ENCODE measurements at places on chromosomes 12 and 14. TPM values are rescaled to one million over a fixed set of nuclear protein-coding genes. Genes with fewer than 3 reads are reported as not detected.

DNA sequence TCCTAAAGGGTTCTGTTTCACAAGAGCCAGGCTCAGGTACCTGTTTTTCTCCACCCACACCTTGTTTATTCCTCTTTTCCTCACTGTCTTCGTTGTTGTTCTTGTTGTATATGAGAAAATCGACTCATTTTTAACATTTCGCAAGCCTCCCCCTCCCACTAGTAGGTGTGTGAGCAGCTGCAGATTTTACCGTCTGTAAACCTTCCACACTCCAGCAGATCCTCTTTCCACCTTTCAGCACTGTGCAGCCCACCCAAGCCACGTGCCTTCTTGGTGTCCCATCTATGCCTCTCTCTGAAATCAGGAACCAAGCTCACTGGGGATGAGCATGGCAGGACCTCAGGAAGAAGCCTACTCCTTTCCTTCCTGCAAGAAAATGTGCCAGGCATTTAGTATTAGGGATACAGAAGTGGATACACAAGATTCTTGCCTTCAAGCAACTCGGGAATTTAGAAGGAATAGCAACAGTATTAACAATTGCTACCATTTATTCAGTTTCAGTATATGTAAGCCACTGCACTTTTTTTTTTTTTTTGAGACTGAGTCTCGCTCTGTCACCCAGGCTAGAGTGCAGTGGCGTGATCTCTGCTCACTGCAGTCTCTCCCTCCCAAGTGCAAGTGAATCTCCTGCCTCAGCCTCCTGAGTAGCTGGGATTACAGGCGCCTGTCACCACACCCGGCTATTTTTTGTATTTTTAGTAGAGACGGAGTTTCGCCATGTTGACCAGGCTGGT is 113.6 kb downstream of the CHST11 start:
- DNase-seq = no peak
- H3K4me3 ChIP-seq = no peak overlapping the region
- no peaks in the 10 kb centered on the region for H3K36me3 ChIP-seq

The PSME2 gene
- 86.1 TPM for total RNA-seq

The IL25 gene
- not detected for total RNA-seq

GRCh38 chr14:29893989-29894388 is 33.7 kb downstream of the PRKD1 start:
- no peaks in the 10 kb centered on the region for H3K36me3 ChIP-seq
- no peaks in the 10 kb centered on the region for H3K27me3 ChIP-seq
- no peak overlapping the region for H3K27ac ChIP-seq
- peaks cover 2% of the 10 kb centered on the region for H3K4me1 ChIP-seq

The ATP6V1D gene
- total RNA-seq = 50.3 TPM

DNA sequence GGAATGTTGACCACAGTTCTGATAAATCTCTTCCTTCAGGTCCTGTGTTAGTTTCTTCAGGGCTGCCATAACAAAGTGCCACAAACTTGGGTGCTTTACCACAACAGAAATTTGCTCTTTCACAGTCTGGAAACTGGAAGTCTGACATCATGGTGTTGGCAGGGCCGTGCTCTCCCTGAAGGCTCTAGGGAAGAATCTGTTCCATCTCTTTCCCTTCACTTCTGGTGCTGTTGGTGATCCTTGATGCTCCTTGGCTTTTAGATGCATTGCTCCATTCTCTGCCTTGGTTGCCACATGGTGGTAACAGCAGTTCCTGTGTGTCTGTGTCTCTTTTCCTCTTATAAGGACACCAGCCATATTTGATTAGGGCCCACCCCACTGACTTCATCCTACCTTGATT is 32.2 kb downstream of the HMGA2 start:
- no peaks in the 10 kb centered on the region for H3K36me3 ChIP-seq
- H3K4me1 ChIP-seq = no peaks in the 10 kb centered on the region
- no peak overlapping the region for H3K27ac ChIP-seq
- H3K4me3 ChIP-seq = no peak overlapping the region
- H3K27me3 ChIP-seq = no peaks in the 10 kb centered on the region
- no peak for DNase-seq

- H3K27ac ChIP-seq = no peak overlapping the region
- no peaks in the 10 kb centered on the region for H3K4me1 ChIP-seq
- no peaks in the 10 kb centered on the region for H3K36me3 ChIP-seq
- no peak for DNase-seq
Measured at GRCh38 chr12:87119713-87120112, 863.5 kb upstream of the MGAT4C start.

DNA sequence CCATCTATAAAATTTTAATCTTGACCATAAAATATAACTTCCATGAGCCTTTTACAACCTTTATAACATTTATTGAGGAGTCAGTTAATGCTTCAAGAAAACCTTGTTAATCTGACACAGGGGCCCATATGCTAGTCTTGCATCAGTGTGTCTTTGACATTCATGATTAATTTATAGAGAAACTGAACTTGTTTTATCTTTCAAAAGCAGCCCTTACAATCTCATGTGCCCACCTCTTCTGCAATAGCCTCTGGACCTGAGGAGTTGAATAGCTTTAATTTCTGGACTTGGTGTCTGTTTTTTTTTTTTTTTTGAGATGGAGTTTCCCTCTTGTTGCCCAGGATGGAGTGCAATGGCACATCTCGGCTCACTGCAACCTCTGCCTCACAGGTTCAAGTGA is 8.6 kb upstream of the LPCAT3 start:
- H3K27ac ChIP-seq = no peak overlapping the region
- H3K4me3 ChIP-seq = no peak overlapping the region
- DNase-seq = no peak
- H3K36me3 ChIP-seq = no peaks in the 10 kb centered on the region
- H3K27me3 ChIP-seq = no peaks in the 10 kb centered on the region

The RBM25 gene
- 79.9 TPM for total RNA-seq

The LYZ gene
- total RNA-seq = 180 TPM

The FSCB gene
- total RNA-seq = not detected

DNA sequence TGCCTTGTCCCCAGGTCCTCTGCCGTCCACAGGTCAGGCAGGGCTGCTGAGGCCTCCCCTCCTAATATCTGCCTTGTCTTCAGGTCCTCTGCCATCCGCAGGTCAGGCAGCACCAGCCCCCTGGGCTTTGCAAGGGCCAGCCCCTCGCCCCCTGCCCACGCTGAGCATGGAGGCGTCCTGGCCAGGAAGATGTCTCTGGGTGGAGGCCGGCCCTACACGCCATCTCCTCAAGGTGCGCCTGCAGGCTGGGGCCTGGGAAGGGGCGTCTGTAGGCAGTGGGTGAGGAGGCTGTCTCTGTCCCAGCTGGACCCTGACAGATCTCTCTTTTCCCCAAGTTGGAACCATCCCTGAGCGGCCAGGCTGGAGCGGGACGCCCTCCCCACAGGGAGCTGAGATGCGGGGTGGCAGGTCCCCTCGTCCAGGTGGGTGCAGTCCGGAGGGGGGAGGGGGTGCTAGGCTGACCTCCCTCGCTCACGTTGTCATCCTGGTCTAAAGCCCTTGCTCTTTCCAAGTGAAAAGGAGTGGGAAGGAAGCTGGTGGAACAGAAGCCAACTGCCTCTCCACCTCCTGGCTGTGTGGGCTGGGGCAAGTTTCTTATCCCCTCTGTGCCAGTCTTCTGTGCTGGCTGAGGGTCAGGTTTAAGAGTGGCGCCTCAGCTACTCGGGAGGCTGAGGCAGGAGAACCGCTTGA is 13.9 kb upstream of the PUS1 start:
- H3K4me1 ChIP-seq = no peaks in the 10 kb centered on the region
- no peak for DNase-seq
- no peaks in the 10 kb centered on the region for H3K27me3 ChIP-seq
- H3K4me3 ChIP-seq = no peak overlapping the region
- H3K27ac ChIP-seq = no peak overlapping the region

- peak overlapping the region; percentile 95 for H3K27ac ChIP-seq
- DNase-seq = peak; percentile 79
- no peaks in the 10 kb centered on the region for H3K36me3 ChIP-seq
- H3K4me1 ChIP-seq = no peaks in the 10 kb centered on the region
Measured at GRCh38 chr12:71662849-71663560, 643 bp downstream of the ZFC3H1 start.

The FAM181A gene
- total RNA-seq = not detected

DNA sequence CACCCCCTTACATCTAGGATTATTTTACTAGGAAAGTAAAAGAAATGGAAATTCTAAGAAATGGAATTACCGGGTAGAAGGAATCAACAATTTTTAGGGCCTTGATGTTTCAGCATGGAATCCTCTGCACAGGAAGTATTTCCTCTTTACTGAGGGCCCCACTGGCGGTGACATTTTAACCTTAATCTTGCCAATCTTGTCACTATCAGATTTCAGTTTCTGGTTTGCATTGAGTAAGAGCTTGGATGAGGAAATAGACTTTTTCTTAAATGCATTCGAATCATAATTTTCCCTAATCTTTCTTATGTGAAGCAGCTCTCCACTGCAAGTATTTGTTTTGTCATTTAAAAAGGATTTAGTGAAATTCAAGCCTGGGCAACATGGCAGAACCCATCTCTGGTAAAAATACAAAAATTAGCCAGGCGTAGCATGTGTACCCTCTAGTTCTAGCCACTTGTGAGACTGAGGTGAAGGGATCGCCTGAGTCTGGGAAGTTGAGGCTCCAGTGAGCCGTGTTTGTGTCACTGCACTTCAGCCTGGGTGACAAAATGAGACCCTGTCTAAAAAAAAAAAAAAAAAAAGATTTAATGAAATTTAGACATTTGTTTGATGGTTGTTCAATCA is 40.7 kb downstream of the TPCN1 start:
- peaks cover 2% of the 10 kb centered on the region for H3K4me1 ChIP-seq
- no peaks in the 10 kb centered on the region for H3K27me3 ChIP-seq
- H3K4me3 ChIP-seq = no peak overlapping the region
- no peaks in the 10 kb centered on the region for H3K36me3 ChIP-seq
- H3K27ac ChIP-seq = no peak overlapping the region

DNA sequence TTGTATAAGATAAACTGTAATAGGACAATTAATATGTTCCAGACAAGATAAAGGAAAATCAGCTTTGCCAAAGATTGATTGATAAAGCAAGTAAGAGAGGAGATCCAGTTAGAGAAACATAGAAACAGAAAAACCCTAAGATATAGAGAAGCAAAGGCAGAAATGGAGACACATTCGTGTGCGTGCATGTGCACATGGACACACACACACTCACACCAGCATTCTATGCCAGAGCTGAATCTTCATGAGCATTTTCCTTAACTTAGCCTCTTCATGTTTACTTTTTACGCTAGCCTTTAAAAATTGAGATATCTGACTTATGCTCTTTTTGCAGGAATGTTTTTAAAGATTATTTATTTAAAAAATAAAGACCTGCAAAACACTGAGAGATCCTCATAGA is 168.5 kb upstream of the ATP2B1 start:
- H3K4me1 ChIP-seq = no peaks in the 10 kb centered on the region
- no peak for DNase-seq
- H3K27me3 ChIP-seq = no peaks in the 10 kb centered on the region
- no peak overlapping the region for H3K27ac ChIP-seq
- H3K4me3 ChIP-seq = no peak overlapping the region

DNA sequence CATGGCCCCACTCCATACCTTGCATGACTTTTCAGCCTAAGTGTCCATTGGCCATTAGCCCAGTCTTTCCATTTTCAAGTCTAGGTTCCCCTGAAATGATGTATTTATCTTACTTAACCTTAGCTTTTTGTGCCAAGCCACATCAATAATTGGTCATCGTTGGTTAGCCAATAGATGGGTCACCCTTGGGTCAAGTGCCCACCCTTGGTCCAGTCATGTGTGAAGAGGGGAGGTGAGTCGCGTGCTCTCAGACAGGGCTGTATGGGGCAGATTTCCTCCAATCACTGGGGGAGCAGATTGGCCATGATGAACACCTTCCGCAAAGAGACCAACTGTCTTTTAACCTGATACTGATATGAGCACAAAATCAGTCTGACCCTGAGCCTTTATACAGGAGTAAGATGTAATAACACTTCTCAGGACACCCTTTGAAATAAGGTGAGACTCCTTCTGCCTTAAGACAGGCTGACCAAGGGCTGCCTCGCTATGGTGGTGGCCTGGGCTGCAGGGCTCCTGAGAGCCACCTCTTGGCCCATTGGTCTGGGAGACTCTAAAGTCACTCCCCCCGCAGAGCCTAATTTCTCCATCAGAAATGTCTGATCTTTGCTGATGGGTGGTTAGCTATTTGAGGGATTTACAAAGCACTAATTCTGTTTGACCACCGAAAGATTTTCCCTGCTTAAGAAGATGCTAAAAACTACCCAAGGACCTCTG is 143.2 kb downstream of the ZFP36L1 start:
- no peaks in the 10 kb centered on the region for H3K4me1 ChIP-seq
- H3K27me3 ChIP-seq = no peaks in the 10 kb centered on the region
- H3K4me3 ChIP-seq = no peak overlapping the region
- no peaks in the 10 kb centered on the region for H3K36me3 ChIP-seq

DNA sequence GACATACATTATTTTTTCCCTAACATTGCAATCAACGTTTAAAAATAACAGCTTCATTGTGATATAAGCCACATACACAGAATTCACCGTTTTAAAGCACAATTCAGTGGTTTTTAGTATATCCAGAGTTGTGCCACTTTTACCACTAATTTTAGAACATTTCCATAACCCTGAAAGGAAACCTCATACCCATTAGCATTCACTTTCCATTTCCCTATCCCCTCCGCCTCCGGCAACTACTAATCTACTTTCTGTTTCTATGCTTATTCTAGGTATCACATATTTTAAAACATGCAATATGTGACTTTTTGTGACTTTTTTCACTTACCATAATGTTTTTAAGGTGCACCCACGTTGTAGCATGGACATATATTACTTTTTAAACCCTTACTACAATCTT is 55.6 kb upstream of the ISM2 start:
- H3K4me1 ChIP-seq = no peaks in the 10 kb centered on the region
- no peaks in the 10 kb centered on the region for H3K36me3 ChIP-seq
- H3K27ac ChIP-seq = no peak overlapping the region
- H3K27me3 ChIP-seq = no peaks in the 10 kb centered on the region
- H3K4me3 ChIP-seq = no peak overlapping the region
- no peak for DNase-seq

DNA sequence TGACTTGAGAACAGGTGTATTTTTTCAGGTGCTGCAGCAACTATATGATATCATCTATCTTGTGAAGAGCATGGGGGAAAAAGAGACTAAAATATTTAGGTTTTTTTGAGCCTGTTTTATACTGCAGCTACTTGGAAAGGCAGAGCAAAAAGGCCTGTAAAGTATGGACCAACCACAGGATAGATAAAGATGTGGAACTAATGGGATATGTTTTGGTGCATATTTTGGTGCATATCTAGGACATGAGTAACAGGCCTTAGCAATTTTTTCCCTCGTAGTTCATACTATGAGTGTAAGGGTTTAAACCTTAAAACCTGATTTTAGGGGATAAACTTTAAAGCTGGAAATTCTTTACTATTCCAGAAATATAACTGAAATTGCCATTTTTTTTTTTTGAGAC is 6.0 kb upstream of the GTSF1 start:
- no peak for DNase-seq
- no peaks in the 10 kb centered on the region for H3K4me1 ChIP-seq
- no peaks in the 10 kb centered on the region for H3K27me3 ChIP-seq
- no peak overlapping the region for H3K4me3 ChIP-seq
- no peak overlapping the region for H3K27ac ChIP-seq

The PRIMA1 gene
- total RNA-seq = 6.7 TPM

DNA sequence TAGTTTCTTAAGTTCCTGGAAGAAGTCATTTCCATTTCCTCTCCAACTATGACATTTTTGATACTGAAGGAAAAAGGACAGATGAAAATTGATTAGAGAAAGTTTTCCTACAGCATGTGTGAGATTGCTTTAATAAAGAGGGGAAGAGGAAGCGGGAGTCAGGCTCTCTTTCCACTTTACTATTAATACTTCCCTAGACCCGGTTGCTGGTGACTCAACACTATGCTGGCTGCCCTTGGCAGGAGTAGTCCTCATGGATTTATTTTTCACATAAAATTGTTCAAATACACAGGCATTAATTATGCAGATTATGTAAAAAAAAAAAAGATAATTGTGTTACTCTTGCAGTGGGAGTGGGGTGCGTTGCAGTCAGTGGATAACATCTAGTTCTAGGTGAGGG is 293.4 kb downstream of the EGLN3 start:
- no peak overlapping the region for H3K4me3 ChIP-seq
- H3K4me1 ChIP-seq = no peaks in the 10 kb centered on the region
- DNase-seq = no peak
- H3K27me3 ChIP-seq = no peaks in the 10 kb centered on the region

The PROX2 gene
- total RNA-seq = not detected

Measured in aorta (tissue), 5 donors.